ENCODE measurements at places on chromosomes 2 and 18.

DNA sequence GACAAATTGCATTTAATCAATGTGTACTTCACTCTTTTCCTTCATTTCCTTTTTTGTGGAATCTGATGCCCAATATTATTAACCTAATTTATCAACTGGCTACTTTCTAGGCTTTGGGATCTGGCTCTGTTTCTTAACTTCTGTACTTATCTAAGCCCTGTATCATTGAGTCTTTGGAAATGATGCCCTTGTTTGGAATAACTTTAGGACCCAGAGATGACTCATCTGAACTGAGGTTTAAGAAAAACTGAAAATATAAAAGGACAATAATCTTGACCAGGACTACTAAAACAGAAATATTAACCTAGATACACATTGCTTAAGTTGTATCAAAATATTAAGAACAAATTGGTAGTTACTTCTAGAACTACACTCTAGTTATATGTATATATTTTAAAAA, 600.8 kb downstream of the CPS1 start:
- no peak for DNase-seq

DNA sequence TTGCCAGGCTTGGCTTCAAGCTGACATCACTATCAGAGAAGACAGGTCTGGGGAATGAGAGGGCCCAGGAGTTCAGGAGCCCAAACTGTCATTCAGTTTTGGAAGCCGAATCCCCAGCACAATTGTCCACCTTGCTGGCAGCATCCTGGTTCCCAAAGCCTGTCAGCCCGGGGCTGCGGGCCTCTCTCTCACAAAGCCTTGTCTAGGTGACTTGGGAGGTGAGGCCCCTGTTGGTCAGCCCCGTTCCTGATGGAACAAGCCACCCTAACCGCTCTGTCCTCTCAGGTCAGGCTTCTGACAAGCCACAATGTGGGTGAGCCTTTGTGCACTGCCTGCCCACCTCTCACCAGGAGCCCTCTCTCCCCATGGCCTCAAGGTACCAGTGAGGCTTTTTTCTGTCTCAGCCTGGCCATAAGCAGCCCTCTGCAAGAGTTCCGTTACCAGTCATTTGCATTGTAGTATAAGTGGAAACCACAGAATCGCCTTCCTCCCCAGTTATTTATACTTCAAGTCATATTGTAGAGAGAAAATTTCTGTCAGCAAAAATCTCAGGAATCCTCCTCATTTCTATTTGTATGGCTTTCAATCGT, 100.6 kb downstream of the MSH2 start:
- DNase-seq = no peak

- no peak for DNase-seq
Measured at GRCh38 chr18:73897517-73897916, 250.1 kb downstream of the FBXO15 start.

DNA sequence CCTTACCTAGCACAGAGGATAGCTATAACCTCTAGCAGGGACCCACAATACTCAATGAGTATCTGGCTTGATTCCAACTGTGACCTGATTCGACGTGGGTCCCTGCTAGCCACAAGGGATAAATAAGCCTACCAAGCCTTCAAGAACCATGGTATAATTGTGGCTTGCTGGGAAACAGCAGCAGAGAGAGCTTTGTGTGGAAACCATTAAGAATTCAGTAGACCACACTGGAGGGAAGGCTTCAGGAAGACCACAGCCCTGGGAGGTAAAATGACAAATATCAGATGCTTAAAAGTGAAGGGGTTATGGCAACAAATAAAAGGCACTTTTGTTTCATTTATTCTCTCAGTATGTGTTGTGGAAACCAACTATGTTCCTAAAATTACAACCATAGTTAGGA, 82.6 kb upstream of the WIPF1 start:
- no peak for DNase-seq

DNA sequence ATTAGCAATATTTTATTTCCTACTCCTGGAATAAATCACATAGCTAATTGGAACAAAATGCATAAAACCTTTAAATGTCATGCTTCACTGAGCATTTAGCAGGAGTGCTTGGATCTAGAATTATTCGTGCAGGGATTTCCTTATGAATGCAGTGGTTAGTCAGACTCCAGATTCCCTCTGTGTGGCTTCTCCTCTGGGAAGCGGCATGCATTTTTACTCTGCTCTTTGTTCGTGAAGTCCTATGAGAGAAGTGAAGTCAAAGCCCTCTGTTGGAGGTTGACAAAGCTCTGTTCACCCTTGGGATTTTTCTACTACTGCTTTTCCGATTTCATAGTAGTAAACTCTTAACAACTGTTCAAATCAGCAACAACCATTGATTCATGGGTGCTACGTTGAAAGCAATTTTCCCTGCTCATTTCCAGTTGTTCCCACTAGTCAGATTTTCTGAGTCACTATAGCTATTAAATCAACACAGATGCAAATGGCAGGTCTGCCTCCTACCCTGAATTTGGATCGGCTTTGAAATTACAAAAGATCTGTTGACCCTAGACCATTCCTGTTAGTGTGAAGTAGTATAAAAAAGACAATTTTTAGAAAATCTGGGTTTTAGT, 461.7 kb downstream of the STK39 start:
- no peak for DNase-seq

DNA sequence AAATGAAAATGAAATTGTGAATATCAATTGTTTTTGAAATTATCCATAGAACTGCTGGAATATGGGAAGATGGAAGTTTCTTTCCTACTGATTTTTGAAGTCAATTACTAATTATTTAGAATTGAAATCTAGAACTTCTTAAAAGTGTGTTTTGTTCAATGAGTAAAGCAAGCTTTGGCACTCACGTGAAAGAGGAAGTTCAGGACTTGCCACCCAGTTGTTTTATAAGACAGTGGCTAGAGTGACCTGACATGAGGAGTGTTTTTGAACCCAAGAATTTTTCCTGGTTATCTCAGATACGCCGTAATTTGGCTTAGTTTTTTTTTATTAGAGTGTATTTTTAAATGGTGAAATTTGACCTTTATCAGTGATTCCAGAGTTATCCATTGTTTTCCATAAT, 3.5 kb downstream of the MXD1 start:
- no peak for DNase-seq

DNA sequence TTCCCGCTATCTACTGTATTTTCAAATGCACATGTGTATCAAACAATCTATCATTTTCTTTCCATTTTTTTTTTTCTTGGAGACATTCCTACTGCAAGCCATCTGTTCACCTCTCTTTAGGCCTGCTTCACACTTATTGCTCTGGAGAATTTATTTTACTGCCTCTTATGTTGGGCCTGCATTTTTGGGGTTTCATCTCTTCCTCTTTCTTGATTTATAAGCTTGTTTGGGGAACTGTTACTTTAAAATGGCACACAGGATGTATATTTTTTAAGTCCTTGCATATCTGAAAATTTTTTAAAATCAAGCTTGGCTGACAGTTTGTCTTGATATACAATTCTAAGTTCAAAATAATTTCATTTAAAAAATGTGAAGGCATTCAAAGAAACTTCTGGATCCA, 3.5 kb upstream of the RAB27B start:
- no peak for DNase-seq

DNA sequence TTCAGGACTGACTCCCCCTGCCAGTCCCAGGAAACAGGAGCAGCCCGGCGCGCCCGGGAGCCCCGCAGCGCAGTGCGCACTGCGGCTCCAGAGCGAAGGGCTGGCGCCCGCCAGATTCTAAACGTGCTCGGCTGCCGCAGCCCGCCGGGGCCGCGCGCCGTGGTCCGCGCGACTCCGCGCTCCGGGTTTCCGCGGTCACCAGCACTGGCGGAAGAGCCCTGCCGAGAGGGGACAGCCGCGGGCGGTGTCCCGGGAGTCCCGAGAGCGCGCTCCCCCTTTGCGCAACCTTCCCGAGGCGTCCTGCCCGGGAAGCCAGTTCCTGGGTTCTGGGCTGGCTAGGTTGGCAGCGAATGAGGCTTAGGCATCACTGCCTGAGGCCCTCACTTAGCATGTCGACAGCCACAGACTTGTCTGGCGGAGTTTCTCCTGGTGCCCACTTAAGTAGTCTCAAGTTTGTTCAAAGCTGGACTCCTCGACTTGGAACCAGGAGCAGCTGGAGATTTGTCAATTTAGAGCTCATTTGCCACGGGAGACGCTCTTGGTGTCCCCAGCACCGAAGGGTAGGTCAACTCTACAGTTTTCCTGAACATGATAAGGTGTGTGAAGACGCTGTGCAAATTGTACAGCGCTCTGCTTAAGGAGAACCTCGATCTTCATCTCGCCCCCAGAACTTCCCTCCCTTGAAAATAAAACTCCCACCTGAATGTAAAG, 1.5 kb upstream of the VSNL1 start:
- peak; percentile 75 for DNase-seq

DNA sequence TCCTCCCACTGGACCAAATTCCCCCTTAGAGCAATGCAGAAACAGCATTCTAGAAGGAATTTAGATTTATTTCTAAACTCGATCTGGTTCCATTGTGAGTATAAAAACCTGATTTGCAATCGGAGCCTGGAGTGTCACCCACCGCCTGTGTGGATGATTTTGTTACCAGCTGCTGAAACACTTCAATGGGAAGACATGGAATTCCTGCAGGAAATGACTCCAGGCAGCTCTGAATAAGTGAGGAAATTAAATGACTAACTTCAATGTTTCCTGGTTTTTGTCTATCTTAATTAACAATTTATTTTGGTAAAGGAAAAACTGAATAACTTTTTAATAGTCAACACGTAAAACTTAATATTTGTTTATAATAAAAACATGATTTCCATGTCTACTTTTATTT, 19.3 kb downstream of the CTAGE1 start:
- DNase-seq = no peak

GRCh38 chr2:77721593-77721992, 199.4 kb upstream of the LRRTM4 start:
- no peak for DNase-seq

GRCh38 chr2:168212866-168213265, 34.5 kb downstream of the STK39 start:
- no peak for DNase-seq

DNA sequence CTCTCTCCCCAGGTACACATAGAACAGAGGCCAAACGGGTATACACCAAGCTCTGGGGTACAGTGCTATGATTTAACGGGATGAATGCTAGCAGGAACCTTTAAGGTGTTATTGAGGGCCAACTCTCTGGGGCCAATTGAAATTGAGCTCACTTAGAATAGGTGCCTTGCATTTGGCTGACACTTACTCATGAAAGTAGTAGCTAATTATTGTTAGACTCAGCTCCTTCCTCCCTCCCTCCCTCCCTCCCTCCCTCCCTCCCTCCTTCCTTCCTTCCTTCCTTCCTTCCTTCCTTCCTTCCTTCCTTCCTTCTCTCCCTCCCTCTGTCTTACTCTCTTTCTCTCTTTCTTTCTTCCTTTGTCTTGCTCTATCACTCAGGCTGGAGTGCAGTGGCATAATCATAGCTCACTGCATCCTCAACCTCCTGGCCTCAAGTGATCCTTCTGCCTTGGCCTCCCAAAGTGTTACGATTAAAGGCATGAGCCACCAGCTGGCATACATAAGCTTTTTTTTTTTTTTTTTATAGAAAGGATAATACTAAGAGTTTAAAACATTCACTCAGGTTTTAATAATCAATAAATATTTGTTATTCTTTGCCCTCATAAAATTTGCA, 95.7 kb downstream of the TTC27 start:
- DNase-seq = no peak

- peak; percentile 20 for DNase-seq
Measured at GRCh38 chr2:118223992-118224894, 136.0 kb downstream of the INSIG2 start.

GRCh38 chr2:135815269-135815668, 21.7 kb downstream of the LCT start:
- no peak for DNase-seq

GRCh38 chr2:234463626-234464290, 33.1 kb downstream of the ARL4C start:
- DNase-seq = no peak

DNA sequence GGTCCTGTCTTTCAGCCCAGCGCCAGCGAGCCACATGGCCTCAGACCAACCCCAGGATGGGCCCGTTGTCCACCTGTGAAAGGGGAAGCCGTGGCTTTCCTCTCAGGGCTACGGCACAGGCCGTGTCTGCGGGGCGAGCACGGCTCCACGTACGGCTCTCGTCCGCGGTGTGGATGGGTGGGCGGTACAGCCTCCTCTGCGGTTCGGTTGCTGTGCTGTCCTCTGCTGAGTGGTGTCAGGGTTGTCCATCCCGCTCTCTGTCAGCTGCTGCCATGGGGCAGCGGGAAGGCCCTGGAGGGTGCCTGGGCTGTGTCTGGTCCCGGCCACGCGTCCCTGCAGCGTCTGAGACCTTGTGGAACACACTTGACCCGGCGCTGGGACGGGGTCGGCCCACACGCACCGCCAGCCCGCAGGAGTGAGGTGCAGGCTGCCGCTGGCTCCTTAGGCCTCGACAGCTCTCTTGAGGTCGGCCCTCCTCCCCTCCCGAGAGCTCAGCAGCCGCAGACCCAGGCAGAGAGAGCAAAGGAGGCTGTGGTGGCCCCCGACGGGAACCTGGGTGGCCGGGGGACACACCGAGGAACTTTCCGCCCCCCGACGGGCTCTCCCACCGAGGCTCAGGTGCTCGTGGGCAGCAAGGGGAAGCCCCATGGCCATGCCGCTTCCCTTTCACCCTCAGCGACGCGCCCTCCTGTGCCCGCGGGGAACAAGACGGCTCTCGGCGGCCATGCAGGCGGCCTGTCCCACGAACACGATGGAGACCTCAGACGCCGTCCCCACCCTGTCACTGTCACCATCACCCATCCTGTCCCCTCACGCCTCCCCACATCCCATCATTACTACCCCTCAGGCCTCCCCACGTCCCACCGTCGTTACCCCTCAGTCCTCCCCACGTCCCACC, 128.7 kb downstream of the NFATC1 start:
- DNase-seq = no peak

- DNase-seq = no peak
Measured at GRCh38 chr2:95024371-95024770, 1.1 kb upstream of the MAL start.

DNA sequence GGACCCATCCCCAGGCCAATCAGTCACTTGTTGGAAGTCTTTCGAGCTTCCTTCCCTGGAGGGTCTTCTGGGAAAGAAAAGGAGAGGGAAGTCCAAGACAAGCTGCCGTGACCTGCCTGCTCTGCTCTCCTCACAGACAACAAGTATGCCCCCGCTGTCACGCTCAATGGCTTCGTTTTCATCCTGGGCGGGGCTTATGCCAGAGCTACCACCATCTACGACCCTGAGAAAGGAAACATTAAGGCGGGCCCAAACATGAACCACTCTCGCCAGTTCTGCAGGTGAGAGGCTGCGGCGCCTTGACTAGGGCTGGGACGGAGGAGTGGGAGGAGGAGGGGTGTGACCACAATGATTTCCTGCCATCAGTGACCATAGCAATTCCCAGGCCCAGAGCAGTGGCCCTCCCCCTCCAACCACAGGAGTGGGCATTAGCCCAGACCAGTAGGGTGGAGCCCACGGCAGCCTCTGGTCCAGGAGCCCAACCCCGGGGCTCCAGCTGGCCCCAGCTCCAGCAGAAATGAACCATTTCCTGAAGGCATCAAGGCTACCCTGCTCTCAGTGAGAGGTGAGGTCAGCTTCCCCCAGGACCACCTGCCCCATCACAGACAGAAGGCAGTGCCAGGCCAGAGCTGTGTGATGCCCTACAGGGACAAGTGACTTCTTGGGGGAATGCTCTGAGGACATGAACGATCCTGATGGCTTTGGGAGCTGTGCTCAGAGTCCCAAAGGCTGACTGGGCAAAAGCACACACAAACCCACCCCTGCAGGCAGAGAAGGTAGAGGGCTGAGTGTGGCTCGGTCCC, 223.1 kb downstream of the ATAD2B start:
- DNase-seq = no peak

All from colonic mucosa (tissue), 4 donors.